ENCODE measurements at places on chromosomes 5 and 9.

- DNase-seq: no peak
Measured at GRCh38 chr5:122984425-122984824, 52.1 kb downstream of the PPIC start.

DNA sequence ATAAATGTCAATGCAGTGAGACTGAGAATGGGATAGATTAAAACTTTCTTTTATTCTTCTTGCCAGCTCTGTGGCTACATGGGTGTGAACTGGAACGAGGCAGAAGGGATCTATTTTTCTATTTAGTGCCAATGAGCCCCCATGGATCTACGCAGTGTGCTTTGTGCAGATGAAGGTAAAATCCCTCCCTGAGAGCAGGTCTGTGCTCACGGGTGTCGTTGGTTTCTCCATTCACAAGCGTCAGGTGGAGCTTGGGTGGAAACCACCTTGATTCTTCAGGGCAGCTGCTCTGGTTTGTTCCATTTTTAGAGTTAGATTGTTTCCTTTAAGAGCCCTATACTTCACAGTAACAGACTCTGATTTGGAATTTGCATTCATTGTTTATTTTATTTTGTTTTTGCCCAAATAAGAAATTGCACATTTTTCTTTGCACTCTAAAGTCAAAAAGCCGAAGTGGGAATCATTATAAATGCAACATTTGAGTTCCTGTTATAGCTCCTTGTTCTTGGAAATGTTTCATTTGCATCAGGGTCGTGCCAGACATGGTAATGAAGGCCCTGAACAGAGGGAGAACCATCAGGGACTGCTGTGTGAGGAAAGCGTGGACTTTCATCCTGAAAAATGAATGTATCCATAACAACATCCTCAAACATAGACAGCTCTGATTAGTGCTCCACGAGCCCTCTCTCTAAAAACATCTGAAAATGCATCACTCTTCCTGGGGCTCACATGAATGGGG is 31.1 kb upstream of the BICD2 start:
- no peak for DNase-seq

DNA sequence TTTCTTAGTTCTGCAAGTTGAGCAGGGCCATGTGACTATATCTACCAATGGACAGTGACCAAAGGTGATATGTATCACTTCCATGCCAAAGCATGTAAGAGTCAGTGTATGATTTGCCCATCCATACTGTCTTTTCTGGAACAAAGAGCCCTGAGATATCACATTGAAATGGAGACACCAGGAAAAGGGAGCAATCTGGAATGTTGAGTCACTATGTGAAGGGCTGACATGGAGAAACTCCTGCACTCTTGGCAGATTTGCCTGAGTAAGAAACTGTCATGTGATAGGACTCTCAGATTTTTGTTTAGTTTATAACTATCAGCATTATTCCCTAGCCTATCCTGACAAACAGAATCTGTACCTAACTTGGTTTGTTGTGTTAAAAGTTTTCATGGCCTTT is 29.8 kb upstream of the TMEM161B start:
- DNase-seq: no peak

GRCh38 chr5:141441571-141442170 is 11.4 kb downstream of the PCDHGA12 start:
- no peak for DNase-seq

DNA sequence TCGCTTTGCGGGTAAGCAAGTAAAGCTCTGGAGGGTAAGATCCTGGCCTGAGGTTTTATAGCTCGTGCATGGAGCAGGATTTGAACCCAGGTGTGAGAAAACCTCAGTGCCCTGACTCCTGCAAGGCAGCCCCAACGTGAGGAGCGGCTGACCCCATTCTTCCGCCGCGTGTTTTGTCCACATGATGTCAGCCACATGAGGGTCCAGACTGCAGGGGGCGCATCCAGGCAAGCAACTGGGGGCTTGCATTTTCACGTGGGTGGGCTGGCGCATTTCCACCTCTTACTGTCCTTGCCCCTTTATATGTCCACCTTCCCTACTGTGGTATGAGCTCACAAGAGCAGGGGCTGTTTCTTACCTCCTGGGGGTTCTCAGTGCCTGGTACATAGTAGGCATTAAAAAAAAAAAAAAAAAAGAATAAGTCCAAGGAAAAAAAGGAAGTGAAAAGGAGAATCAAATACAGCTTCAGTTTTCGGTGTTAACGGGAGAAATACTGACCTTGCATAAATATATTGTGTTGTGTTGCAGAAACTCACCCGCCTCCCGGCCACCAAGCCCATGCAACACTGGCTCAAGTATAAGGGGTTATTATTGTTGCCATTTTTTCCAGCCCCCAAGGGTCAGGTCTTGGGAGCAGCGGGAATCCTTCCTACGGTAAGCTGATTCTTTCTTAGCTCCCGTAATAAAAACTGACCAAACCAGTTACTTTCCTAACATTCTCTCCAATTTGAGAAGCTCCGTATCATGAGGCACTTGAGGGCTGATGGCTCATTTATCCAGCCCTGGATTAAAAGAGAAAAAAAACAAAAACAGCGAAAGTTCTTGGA is 15.0 kb downstream of the TLX3 start:
- no peak for DNase-seq

DNA sequence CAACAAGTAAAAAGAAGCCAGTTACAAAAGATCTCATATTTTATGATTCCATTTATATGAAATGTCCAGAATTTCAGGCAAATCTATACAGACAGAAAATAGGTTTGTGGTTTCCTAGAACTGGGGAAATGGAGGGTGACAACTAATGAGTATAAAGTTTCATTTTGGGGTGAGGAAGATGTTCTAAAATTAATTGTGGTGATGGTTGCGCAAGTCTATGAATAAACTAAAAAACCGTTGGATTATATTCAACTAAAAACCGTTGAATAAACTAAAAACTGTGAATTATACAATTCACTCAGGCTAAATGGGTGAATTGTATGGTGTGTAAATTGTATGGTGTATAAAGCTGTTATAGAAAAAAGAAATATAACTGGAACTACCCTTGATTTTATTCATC is 47.6 kb downstream of the ADAMTS6 start:
- DNase-seq: no peak

DNA sequence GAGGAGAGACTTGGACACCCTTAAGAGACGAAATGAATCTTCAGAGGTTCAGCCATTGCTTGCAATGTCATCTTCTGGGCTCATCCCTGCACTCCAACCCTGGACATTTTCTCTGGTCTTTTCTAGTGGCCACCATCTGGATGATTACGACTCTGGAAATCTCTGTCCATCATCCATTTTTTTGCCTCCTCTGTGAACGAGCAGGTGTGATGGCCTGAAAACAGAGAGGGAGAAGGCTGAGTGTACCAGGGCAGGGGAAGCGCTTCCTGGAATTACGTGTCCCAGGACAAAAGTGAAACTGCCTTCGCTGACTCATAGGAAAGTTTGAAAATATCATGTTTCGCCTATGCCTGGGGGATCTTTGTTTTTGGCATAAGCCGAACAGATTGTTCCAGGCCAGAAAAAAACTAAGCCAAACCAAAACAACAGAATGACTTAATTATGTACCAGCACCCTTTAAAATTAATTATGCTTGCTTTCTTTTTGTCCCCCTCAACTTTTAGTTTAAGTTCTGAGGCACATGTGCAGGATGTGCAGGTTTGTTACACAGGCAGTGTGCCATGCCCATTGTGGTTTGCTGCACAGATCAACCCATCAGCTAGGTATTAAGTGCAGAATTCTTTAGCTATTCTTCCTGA is 31.9 kb downstream of the ANKRD33B start:
- peak; percentile 59 for DNase-seq

- DNase-seq: peak; percentile 92
Measured at GRCh38 chr5:135205632-135206349, 171.8 kb upstream of the PITX1 start.

DNA sequence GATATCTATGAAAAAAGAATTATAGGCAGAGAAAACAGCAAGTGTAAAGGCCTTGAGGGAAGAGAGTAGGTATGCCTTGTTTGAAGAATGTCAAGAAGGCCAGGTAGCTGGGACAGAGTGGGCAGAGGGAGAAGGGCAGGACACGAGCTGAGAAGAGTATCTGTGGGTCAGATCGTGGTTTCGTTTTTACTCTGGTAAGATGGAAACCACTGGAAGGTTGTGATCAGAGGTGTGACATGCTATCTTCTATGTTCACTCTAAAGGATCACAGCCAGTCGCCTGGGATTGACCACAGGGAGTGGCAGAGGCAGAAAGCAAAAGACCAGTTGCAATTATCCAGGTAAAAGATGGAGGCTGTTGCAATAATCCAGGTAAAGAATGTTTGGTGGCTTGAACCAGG is 12.6 kb upstream of the ARHGAP26 start:
- no peak for DNase-seq

GRCh38 chr5:56934325-56934724 is 17.6 kb downstream of the MIER3 start:
- DNase-seq: no peak

- DNase-seq: no peak
Measured at GRCh38 chr5:26921439-26921838, 116.9 kb downstream of the CDH9 start.

- DNase-seq: peak; percentile 64
Measured at GRCh38 chr9:15935661-15936305, 382.9 kb downstream of the CCDC171 start.

DNA sequence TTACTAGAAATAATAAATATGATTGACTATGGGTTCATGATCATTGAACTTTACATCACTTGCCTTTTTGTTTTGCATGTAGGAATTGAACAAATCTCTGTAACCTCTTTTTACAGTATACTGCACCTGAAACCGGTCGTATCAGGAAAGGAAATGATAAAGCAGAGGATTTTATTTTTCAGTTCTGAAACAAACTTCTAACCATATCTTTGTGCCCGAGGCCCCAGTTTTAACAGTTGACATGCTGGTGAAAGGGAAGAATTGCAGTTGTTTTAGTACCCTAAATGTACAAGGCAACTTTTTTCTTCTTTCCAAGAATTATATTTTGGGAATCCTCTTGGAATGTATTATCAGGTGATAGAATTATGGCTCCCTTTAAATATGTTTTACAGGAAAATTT is 27.8 kb downstream of the TMEM38B start:
- DNase-seq: no peak

DNA sequence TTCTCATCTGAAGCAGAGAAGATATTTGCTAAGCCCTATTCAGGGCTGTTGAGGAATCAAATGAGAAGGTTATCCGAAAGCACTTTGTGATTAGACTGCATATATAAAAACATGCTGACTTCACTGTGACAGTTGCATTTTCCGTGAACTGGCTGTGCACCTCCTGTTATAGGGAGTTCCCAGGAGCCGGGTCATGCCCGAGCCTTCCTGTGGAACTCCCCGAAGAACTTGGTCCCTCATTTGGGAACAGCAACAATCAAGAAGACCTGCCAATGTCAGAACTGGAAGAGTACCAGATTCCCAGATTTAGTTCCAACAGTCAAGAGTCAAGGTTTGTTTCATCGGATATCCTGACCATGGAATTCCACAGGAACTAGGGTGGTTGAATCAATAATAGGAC is 130.4 kb upstream of the RAI14 start:
- no peak for DNase-seq

- no peak for DNase-seq
Measured at GRCh38 chr5:133921979-133922378, 46.4 kb downstream of the C5orf15 start.

- DNase-seq: no peak
Measured at GRCh38 chr5:41071975-41072374, 833 bp upstream of the MROH2B start.

DNA sequence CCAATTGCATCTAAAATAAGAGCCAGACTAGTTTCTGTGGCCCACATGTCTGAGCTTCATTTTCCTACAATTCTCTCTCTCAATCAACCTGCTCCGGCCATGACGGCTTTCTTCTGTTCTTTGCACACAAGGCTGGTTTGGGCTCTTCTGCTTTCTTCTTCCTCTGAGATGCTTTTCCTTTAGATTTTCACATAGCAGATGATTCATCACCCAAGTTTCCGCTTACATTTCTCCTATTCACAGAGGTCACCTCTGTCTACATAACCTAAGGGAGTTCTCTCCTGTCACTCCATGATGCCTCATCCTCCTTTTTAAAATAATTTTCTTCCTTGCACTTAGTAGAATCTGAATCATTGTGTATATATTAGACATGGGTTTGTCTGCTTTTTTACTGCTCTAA is 334.6 kb upstream of the TUSC1 start:
- DNase-seq: peak; percentile 3

DNA sequence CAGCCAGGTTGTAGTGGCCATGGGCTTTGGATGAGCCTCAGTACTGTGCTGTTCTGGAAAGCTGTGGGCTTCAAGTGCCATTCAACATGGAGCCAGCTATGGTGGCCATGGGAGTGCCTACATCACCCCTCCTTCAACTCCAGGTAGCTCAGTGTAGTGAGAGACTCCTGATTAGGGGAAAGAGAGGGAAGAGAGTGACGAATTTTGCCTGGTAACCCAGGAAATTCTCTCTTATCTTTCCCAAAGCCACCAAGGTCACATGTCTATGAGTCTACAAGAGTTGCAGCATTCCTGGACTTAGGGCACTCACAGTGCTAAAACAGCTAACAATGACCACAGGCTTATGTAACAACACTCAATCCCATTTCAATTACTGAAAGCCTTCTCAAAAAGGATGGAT is 81.7 kb upstream of the SPTLC1 start:
- DNase-seq: no peak

- no peak for DNase-seq
Measured at GRCh38 chr5:141858079-141858765, 20.0 kb downstream of the PCDH1 start.

GRCh38 chr9:124510650-124511425 is 3.6 kb upstream of the NR5A1 start:
- no peak for DNase-seq

GRCh38 chr9:125732562-125732961 is 14.6 kb upstream of the PBX3 start:
- DNase-seq: no peak

DNA sequence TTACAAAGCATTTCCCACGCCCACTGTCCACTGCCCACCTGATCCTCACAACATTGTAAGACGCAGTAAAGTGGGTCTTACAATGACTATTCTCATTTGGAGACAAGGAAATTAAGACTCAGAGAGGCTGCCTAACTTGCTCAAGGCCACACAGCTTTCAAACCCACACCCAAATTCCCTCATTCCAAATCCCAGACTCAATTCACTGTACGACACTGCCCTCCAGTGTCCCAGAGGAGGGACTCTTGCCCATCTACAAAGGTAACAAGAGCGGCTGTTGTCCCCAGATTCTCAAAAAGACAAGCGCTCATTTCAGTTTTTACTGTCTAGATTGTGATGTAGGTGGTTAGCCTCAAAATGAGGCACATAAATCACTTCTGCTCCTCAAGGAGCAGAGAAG is 184.6 kb downstream of the ACTL7B start:
- no peak for DNase-seq

DNA sequence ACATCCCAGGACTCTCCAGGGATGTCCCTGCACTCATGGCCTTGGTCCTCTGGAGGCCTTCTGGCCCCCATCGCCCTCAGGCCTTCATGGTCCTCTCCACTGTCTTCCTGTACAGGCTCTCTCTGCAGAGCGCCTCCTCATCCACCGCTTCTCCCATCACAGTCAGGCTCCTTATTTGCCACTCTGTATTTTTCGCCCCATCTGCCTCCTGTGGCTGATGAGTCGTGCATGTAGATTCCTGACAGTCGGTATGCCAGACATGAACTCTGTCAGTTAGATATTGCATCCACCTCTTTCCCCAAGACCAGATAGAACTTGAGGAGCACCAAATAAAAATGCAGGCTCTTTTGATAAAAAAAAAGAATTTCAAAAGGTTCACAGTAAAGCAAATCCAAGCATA is 362.8 kb downstream of the IRX1 start:
- no peak for DNase-seq
